Sciatic nerve (tissue), 2 donors: ENCODE measurements at places on chromosomes 13 and 19. TPM values are rescaled to one million over a fixed set of nuclear protein-coding genes. Genes with fewer than 3 reads are reported as not detected.

Gene TPTE2
- total RNA-seq, result not detected

- DNase-seq, result no peak
Measured at GRCh38 chr13:20174656-20175405, 14.0 kb upstream of the GJA3 start.

DNA sequence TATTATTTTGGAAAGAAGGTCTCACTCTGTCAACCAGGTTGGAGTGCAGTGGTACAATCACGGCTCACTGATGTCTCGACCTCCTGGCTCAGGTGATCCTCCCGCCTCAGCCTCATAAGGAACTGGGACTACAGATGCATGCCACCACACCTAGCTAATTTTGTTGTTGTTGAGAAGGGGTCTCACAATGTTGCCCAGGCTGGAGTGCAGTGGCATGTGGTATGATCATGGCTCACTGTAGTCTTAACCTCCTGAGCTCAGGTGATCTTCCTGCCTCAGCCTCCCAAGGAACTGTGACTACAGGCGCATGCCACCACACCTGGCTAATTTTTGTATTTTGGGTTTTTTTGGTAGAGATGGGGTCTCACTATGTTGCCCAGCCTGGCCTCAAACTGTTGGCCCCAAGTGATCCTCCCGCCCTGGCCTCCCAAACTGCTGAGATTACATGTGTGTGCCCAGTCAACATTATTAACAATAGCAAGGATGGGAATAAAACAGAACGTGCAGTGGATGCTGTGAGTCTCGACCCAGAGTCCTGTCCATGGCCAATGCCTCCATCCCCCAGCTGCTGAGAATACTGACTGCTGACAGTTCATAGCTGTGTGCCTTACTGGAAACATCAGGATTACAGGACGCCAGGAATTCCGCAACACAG lies 5.4 kb upstream of the MBD3L3 start:
- no peak for DNase-seq

DNA sequence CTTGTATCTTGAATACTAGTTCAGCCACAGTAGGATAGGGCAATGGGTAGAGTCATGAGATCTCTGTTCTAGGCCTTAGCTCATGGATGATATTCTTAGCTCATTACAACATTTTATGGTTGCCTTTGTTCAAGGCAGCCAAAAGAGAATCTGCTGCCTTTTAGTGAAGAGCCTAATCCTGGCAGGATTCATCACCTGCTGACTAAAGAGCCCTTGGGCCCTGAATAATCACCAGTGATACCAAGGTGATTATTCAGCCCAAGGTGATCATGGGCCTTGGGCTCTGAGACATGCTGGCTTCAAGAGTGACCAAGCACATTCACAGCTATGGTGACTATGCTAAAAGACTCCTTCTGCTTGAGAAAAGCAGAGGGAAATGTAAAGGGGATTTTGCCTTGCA lies 143.3 kb upstream of the MYO16 start:
- no peak for DNase-seq

Gene PPAN
- 31.3 TPM for total RNA-seq

GRCh38 chr19:1252221-1252820 lies 3.9 kb downstream of the MIDN start:
- DNase-seq, result peak; percentile 92
